ENCODE measurements at places on chromosomes 11 and 22. TPM values are rescaled to one million over a fixed set of nuclear protein-coding genes. Genes with fewer than 3 reads are reported as not detected.
A peak's percentile ranks its signal among the peaks of the same experiment; 100 is the strongest.

Gene GAS2L1
- total RNA-seq, result 23.0 TPM

DNA sequence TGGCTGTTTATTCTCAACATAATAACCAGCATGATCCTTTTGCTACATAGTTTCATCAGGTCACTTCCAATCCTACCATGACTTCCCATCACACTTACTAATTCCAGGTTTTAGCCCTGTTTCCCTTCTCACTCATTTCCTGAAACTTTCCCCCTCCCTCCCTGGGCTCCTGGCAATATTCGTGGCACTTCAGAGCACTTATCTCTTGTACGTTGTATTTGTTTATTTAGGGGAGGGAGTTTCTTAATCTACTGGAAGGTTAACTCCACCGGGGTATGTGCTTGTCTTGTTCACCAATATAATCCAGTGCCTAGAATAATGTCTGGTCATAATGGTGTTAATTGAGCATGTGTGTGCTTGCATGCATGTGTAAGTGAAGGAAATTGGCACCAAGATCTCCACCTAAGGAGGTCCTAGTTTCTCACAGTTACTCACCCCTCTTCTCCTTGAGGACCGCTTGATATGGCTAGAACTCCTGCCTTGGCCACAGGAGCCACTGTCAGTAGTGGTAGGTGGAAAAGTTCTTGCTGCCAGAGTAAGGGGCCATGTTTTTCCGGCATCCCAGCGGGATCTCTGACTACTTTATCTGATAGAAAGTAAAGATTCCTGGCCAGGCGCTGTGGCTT lies 11.7 kb downstream of the EIF3L start:
- H3K36me3 ChIP-seq, result peaks cover 77% of the 10 kb centered on the region
- H3K27ac ChIP-seq, result peak overlapping the region; percentile 87
- H3K4me3 ChIP-seq, result no peak overlapping the region
- no peaks in the 10 kb centered on the region for H3K27me3 ChIP-seq
- DNase-seq, result no peak
- peaks cover 24% of the 10 kb centered on the region for H3K4me1 ChIP-seq

DNA sequence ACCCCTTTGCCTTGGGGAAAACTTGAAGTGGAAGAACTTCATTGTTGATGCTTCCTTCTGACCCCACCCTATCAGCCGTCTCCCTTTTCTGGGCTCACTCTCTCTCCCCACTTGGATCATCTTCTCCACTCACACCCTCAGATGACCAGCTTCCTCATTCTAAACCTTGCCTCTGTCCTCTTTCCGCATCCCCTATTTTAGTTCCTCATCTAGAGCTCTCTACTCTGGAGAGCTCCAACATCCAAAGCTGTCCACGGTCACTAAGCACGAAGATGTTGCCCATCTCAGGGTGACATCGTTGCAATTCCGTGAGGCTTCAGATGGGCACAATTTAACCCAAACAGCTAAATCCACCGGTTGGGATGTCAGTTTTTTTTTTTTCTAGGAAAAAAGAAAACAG lies 31.6 kb upstream of the ME3 start:
- H3K4me3 ChIP-seq, result no peak overlapping the region
- DNase-seq, result no peak
- H3K27me3 ChIP-seq, result no peaks in the 10 kb centered on the region

Gene NUP50
- 30.6 TPM for total RNA-seq

DNA sequence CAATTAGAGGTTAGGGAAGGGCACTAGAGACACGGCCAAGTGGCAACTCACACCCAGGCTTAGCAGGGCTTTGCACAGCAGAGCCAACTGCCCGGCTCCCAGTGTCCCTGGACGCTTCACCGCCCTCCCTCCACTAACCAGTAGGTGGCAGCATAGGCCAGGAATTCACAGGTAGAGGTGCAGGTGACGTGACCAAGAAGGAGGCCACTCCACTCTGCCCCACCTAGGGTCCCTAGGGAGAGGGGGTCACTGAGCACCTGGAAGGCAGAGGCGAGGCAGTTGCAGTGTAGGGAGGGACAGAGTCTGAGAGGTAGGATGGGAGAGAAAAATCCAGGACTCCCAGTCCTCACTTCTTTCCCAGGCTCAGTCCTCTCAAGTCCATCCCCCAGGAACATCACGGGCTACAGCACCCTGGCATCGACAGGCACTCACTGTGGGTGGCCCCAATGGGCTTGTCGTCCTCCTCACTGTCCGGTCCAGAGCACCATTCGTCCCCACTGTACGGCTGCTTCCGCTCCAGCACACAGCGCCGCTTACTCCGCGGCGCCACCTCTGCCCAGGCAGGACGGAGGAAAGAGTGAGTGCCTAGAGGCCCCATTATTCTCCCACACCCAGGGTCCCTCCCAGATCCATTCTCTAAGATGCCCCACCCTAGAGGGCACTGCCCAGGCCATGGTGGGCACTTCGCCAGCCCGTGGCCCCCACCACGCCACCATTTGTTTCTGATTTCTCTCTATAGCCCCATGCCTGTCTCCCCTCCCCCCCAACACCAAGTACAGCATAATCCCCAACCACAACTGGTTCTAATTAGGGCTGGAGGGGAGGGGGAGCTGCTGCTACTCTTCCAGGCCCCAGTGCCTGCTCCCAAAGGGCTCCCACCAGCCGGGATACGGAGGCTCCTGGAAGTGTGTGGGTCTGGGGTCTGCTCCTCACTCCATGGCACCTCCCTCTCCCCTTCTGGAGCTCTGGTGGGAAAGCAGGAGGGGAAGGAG lies 18.4 kb downstream of the BCL9L start:
- DNase-seq, result peak; percentile 87
- H3K4me1 ChIP-seq, result peaks cover 52% of the 10 kb centered on the region
- H3K36me3 ChIP-seq, result no peaks in the 10 kb centered on the region

Gene VWCE
- total RNA-seq, result 0.88 TPM

Gene FGF19
- not detected for total RNA-seq

- no peak overlapping the region for H3K4me3 ChIP-seq
- H3K27ac ChIP-seq, result no peak overlapping the region
- no peaks in the 10 kb centered on the region for H3K27me3 ChIP-seq
- no peaks in the 10 kb centered on the region for H3K36me3 ChIP-seq
- no peaks in the 10 kb centered on the region for H3K4me1 ChIP-seq
- DNase-seq, result no peak
Observed at GRCh38 chr11:104093426-104094280, 57.2 kb downstream of the DDI1 start.
